ENCODE measurements at places on chromosomes 2 and 18. TPM values are rescaled to one million over a fixed set of nuclear protein-coding genes. Genes with fewer than 3 reads are reported as not detected.

The MROH2A gene
- polyA plus RNA-seq, result 0.12 TPM

The NEURL3 gene
- 0.57 TPM for polyA plus RNA-seq

- H3K4me1 ChIP-seq, result no peaks in the 10 kb centered on the region
- no peak for DNase-seq
- no peaks in the 10 kb centered on the region for H3K27me3 ChIP-seq
- no peak overlapping the region for H3K4me3 ChIP-seq
- H3K27ac ChIP-seq, result no peak overlapping the region
Measured at GRCh38 chr18:56269958-56270357, 368.4 kb downstream of the TXNL1 start.

DNA sequence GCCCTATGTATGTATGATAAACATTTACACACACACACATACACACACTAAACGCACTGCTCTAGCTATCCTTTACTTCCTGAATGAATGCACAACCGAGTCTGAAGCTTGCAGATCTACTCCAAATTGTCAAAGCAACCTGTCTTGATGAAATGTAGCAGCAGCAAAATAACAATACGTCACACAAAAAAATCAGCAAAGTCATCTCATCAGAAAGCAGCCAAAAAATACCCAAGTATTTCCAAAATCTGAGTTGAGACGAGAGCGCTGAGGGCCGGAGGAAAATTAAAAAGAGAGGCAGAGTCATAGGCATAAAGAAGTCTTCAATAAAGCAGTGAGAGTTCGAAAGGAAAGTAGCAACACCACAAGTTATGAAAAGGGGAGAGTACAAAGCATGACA, 67.7 kb downstream of the ZNF521 start:
- H3K27me3 ChIP-seq, result no peaks in the 10 kb centered on the region
- H3K4me1 ChIP-seq, result peaks cover 20% of the 10 kb centered on the region

DNA sequence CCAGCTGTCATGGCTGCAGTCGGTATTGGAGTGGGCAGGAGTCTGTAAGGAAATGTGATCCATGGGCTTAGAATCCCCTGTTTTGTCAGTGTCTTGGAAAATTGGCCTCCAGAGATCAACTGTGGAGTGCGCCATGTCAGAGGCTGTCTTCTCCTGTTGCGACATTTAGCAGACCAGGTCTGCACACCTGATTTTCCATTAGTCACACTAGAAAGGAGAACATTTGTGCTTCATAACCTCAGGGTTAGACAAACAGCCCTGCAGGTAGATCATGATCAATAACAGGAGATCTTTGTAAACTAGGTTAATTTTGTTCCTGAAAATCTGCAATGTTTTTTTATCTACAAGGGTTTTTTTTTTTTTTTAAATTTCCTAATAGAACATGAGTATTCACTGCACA, 28.0 kb downstream of the LDLRAD4 start:
- DNase-seq, result no peak
- H3K36me3 ChIP-seq, result peaks cover 16% of the 10 kb centered on the region
- H3K4me3 ChIP-seq, result no peak overlapping the region

DNA sequence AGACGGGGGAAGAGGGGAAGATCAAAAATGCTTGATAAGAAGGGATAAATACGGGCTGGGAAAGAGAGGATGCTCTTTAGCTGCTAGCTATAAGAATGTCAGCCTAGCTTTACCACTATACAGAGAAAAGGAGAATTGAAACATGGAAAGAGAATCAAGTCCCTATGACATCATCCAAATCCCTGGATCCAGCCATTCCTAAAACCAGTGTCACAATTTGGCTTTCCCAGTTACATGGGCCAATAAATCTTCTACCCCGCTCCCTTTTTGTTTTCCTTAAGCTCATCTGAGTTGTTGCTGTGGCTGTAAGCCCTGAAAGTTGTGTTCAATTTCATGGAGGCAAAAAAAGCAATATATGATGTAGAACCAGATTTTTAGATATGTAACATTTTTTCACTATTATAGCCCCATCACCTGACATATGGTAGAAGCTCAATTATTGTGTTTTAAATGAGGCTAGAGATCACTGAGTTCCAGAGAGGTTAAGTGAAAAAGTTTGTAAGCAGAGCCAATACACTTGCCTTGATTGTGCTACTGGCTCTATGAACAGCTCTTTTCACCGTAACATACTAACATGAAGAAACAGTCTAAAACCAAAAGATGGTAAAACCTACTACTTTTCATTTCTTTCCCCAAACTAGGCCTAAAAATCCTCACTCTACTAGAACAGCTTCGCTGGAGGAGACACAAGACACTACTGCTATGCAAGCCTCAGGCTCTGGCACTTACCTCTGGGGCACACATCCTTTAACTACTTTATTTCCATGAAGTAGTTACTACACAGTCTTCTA, 4.3 kb downstream of the HNRNPLL start:
- peak overlapping the region; percentile 7 for H3K27ac ChIP-seq
- no peak for DNase-seq
- H3K4me1 ChIP-seq, result peaks cover 9% of the 10 kb centered on the region
- H3K27me3 ChIP-seq, result no peaks in the 10 kb centered on the region

GRCh38 chr2:144701259-144701658, 181.3 kb upstream of the ZEB2 start:
- H3K27ac ChIP-seq, result no peak overlapping the region
- no peaks in the 10 kb centered on the region for H3K27me3 ChIP-seq
- H3K4me3 ChIP-seq, result no peak overlapping the region
- no peak for DNase-seq

DNA sequence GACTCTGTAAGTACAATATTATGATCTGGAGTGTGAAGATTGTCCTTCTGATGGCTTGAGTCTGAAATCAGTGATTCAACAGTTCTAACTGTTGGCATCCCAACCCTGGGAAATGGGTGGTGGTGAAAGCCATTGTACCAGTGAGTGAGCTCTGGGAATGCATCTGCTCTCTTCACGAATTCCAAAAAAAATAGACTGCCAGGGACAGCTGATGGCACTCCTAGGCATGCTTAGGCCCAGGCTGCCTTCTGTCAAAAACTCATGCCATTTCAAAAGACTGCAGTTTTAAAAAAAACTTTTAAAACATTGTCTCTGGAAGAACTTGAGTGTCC, 20.3 kb downstream of the OXER1 start:
- no peak for DNase-seq
- no peaks in the 10 kb centered on the region for H3K4me1 ChIP-seq
- peaks cover 11% of the 10 kb centered on the region for H3K36me3 ChIP-seq

DNA sequence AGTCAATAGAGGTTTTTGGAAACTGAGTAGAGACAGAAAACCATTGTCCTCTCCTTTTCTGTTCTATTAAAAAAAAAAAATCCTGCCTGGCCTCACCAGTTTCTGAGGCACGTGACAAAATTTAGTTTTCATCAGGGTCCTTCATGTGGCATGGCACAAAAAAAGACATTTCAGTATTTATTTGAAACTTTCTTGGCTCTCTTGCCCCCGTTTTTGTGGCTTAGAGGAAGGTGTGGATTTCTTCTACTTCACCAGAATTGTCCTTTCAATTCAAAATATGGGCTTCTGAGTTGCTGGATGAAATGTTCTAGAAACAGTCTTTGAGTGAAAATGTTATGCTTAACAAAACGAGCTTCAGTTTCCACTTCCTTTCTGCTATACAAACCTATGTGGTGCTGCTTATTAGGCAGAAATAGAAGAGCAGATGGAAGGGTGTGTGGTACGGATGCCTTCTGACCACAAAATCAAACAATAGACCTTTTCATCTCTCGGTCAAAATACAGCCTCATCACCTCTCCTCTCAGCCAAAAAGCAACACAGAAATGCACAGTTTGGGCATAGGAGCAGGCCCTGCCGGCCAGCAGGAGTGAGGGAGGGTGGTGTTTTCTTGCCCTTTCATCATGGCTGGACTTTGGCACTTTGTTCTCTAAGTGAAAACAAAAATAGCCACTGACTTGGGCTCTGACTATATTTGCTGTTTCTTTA, 89.2 kb downstream of the SH3RF3 start:
- H3K27ac ChIP-seq, result peak overlapping the region; percentile 33
- peaks cover 30% of the 10 kb centered on the region for H3K4me1 ChIP-seq
- H3K27me3 ChIP-seq, result no peaks in the 10 kb centered on the region
- H3K4me3 ChIP-seq, result no peak overlapping the region
- no peaks in the 10 kb centered on the region for H3K36me3 ChIP-seq
- DNase-seq, result peak; percentile 44

DNA sequence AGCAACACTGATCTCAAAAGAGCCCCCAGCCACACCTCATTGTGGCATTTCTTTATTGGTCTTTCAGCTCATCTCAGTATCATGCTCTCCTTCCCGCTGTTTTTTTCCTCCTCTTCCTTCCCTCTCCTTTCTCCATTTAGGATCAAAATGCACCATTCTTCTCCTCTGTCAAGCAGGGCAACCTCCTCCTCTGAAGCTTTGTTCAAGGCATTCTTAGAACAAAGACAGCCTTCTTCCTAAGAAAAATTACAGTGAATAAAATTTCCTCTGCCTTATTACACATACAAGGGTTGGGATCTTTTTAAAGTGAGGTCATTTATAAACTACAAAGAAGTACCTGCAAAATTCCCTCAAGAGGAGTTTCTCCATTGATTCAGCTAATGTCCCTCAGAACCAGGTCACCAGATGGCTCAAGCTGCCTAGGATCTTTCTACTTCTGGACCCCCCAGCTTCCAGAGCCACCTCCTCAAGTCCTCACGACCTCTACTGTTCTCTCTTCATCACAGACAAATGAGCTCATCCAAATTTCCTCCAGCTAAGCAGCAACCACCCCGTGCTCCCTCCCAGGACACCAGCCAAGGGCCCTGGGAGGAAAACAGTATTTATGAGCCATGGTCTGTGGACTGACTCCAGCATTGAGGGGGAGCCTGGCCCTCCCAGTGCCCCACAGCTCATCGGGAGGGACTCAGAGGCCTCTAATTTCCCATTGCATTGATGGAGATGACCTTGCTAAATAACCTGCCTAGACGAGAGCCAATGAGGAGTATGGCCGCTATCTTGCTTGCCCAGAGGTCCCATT, 18.0 kb downstream of the SFXN5 start:
- H3K4me1 ChIP-seq, result peaks cover 29% of the 10 kb centered on the region
- peaks cover 19% of the 10 kb centered on the region for H3K36me3 ChIP-seq
- no peak overlapping the region for H3K4me3 ChIP-seq
- no peaks in the 10 kb centered on the region for H3K27me3 ChIP-seq
- no peak for DNase-seq
- H3K27ac ChIP-seq, result peak overlapping the region; percentile 8

DNA sequence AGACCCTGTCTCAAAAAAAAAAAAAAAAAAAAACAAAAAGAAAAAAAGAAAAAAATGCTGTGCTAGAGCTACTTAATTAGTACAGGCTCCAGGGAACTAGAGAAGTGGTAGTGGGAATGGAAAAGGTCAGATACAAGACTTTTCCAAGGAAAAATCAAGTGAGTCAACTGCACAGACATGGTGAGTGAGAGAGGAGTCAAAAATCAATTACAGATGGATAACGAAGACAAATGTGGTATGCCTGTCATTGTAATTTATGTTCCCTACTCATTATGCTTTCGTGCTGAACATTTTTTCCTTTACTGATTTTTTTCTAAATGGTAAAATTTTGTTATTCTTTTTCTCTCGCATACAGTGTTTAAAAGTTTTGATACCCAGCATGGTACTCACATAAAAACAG, 111.5 kb downstream of the MDH1 start:
- no peak overlapping the region for H3K4me3 ChIP-seq
- no peak for DNase-seq
- no peak overlapping the region for H3K27ac ChIP-seq
- no peaks in the 10 kb centered on the region for H3K36me3 ChIP-seq
- no peaks in the 10 kb centered on the region for H3K27me3 ChIP-seq
- H3K4me1 ChIP-seq, result no peaks in the 10 kb centered on the region

- no peaks in the 10 kb centered on the region for H3K36me3 ChIP-seq
- no peak overlapping the region for H3K27ac ChIP-seq
- no peaks in the 10 kb centered on the region for H3K4me1 ChIP-seq
- H3K4me3 ChIP-seq, result no peak overlapping the region
- no peaks in the 10 kb centered on the region for H3K27me3 ChIP-seq
Measured at GRCh38 chr18:54035927-54036326, 188.5 kb downstream of the MBD2 start.

DNA sequence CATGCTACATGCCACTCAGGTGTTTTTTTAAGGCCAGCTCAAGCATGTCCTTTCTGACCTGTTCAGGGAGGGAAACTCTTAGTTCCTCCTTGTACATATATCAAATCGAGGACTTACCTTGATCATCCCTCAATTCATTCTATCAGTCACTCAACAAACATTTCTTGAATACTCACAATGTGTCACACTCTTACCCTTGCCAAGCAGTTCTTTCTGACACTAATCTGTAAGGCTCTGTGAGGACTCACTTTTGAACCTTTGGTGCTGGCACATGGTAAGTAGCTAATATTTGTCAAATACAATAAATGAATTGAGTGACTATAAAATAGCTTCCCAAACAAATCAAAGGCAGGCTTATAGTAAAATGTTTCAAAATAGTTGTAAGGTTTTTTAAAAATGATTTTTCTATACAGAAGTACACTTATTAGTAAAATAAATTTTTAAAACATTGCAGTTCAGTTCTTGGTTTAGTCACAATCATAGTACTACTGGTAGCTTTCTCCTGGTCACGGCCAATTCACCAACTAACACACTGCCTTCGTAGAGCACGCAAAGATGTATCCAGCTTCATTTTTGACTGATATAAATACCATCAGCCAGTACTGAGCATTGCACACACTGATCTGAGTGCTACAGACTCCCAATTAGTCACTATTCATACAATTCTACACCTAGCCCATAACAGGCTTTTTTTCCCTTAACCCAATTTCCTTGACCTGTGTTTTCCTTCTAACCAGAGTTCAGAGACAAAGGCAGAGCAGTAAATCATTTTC, 50.9 kb downstream of the ZEB2 start:
- no peaks in the 10 kb centered on the region for H3K36me3 ChIP-seq
- H3K4me1 ChIP-seq, result no peaks in the 10 kb centered on the region

- DNase-seq, result no peak
- H3K27me3 ChIP-seq, result no peaks in the 10 kb centered on the region
- no peaks in the 10 kb centered on the region for H3K36me3 ChIP-seq
Measured at GRCh38 chr2:98445177-98445682, 572 bp downstream of the INPP4A start.
